ENCODE measurements at places on chromosomes 1 and 21.

GRCh38 chr1:115373305-115373704 is 35.3 kb upstream of the NGF start:
- DNase-seq = no peak

DNA sequence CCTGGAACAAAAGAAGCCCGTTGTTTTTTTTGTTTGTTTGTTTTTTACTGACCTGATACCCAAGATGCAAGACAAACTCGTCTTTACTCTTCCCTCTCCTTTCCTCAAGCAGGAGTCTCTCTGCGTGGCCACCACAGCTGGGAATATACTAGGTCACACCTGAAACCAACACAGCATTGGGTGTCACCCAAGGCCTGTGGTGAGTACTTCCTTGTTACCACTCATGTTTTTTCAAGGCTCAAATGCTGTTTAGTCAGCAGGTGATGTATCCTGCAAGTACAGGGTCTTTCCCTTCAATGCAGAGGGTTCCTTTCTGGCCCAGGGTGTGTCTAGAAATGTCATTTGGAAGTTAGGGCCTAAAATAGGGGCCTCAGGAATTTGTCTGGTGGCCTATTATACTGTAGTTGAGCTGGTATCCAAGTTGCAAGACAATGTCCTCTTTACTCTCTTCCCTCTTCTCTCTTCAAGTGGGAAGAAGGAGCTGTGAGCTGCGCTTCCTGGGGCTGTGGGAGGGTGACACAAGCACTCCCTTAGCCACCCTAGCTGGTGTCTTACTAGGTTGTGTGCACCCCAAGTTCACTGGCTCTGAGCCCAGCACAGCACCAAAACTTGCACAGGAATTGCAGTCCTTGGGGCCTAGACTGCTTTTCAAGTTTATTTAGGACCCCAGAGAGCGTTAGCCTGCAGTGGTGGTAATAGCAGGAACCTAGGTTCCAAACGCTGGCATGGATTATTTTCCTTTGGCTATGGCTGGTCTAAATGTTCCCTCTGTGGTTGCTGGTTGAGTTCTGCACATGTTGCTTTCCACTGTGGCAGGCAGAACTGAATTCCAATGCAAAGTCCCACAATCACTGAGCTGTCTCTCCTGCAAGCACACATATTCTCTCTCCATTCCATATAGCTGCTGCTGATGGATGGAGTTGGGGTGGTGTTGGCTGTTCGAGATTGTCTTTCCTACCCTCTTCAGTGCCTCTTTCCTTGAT is 91.4 kb upstream of the LYPLAL1 start:
- no peak for DNase-seq

DNA sequence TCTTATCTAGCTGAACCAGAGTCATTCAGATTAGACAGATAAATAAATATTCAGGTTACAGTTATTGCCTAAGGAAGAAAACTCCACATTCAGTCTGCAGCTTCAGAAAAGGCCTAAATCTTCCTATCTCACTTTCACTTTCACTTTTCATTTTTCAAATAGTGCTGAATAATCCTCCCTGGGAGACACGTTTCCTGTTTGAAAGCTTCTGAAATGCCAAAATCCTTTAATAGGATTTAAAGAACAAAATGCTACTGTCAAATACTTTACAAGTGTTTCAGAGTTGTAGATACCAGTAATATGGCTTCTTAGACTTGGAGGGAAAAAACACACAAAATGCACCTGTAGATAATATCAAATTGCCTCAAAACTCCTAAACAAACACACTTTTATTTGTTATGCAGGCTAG is 3.9 kb downstream of the PSMB2 start:
- no peak for DNase-seq

GRCh38 chr1:186689376-186689775 is 9.2 kb upstream of the PTGS2 start:
- no peak for DNase-seq

GRCh38 chr1:46008585-46008984 is 123.8 kb downstream of the PIK3R3 start:
- no peak for DNase-seq

DNA sequence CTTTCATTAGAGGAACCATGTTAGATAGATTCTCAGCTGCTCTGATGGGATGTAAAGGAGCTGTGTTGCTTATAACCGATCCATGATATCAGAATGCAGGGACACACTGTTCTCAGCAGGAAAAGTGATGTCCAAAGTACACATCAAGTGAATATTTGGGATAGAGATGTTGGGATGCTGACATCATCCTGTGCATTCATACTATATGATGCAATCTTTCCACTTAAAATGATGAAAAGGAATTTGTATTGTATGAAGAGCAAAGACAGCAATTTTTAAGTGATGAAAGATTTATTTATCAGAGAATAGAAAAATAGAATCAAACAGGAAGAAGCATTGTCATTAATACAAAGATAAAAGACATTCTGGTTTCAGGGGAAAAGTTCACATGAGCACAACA is 110.1 kb downstream of the ERG start:
- DNase-seq = no peak

DNA sequence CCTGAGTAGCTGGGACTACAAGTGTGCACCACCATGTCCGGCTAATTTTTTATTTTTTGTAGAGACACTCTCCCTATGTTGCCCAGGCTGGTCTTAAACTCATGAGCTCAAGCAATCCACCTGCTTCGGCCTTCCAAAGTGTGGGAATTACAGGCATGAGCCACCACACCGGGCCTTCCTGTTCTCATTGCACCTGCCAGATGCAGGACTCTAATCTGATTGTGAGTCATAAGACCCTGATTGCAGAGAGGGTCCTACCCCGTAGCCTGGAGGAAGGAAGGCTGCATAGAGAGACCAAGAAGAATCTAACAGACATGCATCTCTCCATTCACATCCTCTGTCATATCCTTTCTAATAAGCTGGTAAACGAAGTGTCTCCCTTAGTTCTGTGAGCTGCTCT is 19.5 kb upstream of the CGN start:
- no peak for DNase-seq

DNA sequence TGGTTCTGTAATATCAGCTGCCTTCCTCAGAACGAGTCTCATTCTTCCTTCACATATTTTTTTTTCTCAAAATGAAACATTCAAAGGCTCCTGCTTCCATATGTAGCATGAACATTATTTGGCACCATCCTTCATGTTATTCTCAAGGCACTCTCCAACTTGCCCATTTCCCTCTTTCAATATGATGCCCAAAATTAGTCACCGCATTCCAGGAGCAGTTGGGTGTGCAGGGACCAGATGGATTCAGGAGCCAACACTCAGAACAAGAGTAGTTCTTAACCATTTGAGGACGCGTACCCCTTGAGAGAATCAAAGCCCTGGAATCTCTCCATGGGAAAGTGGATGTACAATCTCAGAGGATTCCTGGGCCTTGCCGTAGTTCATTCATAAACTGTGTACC is 50.3 kb downstream of the KCNK1 start:
- no peak for DNase-seq

DNA sequence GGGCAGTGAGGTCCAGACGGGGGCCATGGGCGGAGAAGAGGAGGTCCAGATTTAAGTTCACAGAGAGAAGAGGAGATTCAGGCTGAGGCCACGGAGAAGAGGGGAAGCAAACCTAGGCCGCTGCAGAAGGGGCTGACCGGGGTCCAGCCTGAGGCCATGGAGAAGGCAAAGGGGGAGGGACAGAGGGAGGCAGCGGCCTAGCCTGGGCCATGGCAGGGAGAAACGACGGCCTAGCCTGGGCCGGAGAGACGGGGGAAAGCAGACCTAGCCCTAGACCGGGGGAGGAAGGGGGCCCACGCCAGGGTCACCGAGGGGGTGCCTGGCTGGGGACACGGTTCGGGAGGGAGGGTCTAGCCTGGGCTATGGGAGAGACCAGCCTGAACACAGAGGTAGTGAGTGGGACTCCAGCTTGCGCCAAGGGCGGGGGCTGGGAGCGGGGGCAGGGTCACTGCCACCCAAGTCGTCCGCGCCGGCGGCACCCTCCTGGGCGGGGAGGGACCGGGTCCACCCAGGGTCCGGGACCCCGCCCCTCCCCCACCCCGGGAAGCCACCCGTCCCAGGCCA is 459 bp downstream of the CAPZB start:
- DNase-seq = no peak

DNA sequence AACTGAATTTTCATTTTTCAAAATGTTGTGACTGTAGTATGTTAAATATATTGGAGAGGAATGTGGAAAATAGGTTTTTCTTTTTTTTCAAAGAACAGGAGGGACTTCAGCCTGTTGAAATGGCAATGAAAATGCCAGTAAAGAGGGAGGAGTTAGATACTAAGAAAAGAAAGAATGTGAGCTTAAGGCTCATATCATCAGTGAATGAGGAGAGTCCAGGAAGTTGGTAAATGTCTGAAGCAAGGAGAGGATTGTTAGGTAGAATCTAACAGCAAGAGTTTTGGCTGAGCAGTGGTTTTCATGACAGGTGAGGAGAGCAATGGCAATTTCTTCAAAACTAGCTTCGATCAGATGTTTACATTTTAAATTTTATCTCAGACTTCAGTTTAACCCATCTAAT is 43.0 kb downstream of the PLA2G4A start:
- DNase-seq = no peak

GRCh38 chr1:174142836-174143235 is 16.5 kb upstream of the RABGAP1L start:
- no peak for DNase-seq

DNA sequence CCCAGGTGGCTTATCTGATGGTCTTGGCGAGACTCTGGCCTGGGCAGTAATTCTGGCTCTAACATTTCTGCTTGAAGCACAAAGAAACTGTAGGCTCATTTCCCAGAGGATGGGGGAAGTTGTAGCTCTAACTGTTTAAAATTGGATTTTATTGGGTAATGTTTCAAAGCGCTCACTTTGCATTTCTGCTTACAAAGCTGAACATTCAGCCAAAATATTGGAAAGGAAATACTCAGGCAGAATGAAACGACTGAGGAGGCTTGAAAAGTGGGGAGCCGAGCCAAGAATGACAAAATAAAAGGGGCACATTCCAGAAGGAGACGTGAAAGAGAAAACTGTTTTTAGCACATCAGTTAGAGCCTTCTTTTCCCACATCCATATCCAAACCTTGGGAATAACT is 202.6 kb downstream of the GRIK1 start:
- no peak for DNase-seq

DNA sequence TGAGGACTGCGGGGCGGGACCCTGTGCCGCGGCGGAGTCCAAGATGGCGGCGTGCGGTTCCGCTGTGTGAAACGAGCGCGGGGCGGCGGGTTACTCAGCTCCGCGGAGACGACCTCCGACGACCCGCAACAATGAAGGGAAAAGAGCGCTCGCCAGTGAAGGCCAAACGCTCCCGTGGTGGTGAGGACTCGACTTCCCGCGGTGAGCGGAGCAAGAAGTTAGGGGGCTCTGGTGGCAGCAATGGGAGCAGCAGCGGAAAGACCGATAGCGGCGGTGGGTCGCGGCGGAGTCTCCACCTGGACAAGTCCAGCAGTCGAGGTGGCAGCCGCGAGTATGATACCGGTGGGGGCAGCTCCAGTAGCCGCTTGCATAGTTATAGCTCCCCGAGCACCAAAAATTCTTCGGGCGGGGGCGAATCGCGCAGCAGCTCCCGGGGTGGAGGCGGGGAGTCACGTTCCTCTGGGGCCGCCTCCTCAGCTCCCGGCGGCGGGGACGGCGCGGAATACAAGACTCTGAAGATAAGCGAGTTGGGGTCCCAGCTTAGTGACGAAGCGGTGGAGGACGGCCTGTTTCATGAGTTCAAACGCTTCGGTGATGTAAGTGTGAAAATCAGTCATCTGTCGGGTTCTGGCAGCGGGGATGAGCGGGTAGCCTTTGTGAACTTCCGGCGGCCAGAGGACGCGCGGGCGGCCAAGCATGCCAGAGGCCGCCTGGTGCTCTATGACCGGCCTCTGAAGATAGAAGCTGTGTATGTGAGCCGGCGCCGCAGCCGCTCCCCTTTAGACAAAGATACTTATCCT is 430 bp downstream of the RBM15 start:
- DNase-seq = peak; percentile 36

Data from activated T-helper 1 cell treated with anti-CD3 and anti-CD28 coated beads, Interleukin-2, amount 50 U/mL, for 16 hours (primary cell).